ENCODE measurements at places on chromosomes 4 and X. TPM values are rescaled to one million over a fixed set of nuclear protein-coding genes. Genes with fewer than 3 reads are reported as not detected.
A peak's percentile ranks its signal among the peaks of the same experiment; 100 is the strongest.

GRCh38 chrX:11666164-11666563 lies 444 bp upstream of the ARHGAP6 start:
- no peak for DNase-seq

GRCh38 chr4:62262676-62263075 lies 1062.5 kb downstream of the ADGRL3 start:
- DNase-seq = no peak

DNA sequence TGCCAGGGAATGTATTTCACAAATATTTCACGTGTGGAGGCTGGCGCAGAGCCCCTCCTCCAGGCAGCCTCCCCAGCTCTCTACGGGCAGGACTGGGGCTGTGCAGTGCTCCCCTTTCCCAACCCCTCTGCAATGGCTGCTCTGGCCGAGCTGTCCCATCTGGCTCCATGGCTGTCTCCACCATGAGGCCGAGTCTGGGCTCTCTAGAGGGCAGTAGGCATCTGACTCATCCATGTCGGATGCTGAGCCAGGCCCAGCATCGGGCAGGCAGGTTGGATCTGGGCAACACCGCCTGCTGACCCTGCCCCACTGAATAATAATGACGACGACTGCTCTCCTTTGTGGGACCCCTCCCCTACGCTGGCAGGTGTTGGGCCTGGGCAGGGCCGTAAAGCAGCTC lies 11.0 kb upstream of the SH3TC1 start:
- no peak for DNase-seq

DNA sequence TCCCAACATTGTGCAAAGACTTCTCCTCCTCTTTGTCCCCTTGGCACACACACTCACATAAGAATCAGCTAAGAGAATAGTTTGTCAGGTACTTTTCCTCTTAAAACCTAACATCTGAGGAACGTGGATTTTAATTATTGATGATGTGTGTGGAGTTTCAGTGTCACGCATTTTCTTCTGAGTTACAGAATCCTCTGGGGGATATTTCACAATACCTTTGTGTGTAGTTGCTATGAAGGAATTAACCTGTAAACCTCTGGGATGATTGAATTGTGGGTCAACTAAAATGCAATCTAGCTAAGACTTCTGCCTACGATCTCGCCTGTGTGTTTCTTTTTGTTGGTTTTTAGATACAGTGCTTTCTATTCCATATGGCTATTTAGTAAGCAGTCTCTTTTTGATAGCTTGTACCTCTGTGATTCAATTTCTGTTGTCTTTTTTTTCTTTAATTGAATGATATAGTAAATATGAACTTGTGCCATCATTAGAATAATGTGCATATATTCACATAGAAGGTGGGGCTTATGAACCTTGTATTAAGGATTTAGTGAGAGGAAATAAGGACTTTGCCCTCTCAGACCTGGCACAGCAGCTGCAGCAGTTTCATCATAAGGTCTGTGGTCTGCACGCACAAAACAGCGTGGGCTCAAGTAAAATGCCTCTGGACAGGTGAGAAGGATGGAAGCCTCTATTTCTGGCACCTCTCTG lies 99.2 kb downstream of the TSPAN7 start:
- no peak for DNase-seq

GRCh38 chrX:34072906-34073305 lies 59.2 kb downstream of the FAM47A start:
- DNase-seq = no peak

DNA sequence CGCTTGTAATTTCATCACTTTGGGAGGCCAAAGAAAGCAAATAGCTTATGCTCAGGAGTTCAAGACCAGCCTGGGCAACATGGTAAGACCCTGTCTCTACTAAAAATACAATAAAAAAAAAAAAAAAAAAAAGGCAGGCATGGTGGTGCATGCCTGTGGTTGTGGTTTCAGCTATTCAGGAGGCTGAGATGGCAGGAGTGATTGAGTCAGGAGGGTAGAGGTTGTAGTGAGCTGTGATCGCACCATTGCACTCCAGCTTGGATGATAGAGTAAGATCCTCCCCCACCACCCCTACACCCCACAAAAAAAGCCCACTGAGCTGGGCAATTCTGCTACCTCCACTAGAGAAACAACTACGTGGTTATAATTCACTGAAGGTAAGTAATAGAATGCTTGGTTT lies 118.8 kb upstream of the PCDH18 start:
- DNase-seq = no peak

Gene CLDN2
- total RNA-seq = 2.9 TPM

Gene EDNRA
- total RNA-seq = 0.58 TPM

Gene PRRG1
- total RNA-seq = 14.0 TPM

- DNase-seq = no peak
Measured at GRCh38 chrX:153793291-153793690, 884 bp downstream of the IDH3G start.

- no peak for DNase-seq
Measured at GRCh38 chr4:74305000-74305399, 3.3 kb upstream of the EPGN start.

Gene AP1AR
- total RNA-seq = 24.0 TPM

DNA sequence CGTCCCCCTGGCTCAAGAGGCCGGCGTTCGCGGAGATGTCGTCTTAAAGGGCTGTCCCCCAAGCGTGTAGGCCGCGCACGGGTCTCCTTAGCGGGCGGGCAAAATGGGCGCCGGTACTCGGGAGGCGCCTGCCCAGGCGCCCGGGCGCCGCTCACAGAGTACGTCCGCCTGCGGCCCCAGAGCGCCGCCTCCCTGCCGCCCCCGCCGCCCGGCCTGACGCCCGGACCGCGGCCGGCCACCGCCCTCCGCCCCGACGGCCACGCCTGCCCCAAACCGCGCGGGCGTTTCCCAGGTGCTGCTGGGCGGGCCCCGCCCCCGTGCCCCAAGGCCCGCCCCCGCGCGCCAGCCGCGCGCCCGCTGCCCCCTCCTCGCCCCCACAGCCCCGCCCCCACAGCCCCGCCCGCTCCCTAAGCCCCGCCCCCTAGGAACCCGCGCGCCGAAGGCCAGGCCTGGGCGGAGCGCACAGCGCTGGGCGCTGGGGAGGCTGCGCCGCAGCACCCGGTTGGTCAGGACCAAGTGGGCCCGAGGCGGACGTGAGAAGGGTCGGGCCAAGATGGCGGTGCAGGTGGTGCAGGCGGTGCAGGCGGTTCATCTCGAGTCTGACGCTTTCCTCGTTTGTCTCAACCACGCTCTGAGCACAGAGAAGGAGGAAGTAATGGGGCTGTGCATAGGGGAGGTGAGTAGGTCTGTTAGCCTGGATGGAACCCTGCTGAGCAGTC lies at the start of the genes BRCC3, CMC4 and MTCP1:
BRCC3 (plus strand) TSS at position 534 of the 719 bp plus-strand sequence; CDS start at position 554, 20 bp downstream.
CMC4 (minus strand) TSS at position 162 of the 719 bp plus-strand sequence. CDS start 7,113 bp downstream, outside the sequence.
MTCP1 (minus strand) TSS at position 162 of the 719 bp plus-strand sequence. CDS start 5,126 bp downstream, outside the sequence.
- DNase-seq = peak; percentile 88

- DNase-seq = no peak
Measured at GRCh38 chr4:168830777-168831512, 179.1 kb downstream of the CBR4 start.

DNA sequence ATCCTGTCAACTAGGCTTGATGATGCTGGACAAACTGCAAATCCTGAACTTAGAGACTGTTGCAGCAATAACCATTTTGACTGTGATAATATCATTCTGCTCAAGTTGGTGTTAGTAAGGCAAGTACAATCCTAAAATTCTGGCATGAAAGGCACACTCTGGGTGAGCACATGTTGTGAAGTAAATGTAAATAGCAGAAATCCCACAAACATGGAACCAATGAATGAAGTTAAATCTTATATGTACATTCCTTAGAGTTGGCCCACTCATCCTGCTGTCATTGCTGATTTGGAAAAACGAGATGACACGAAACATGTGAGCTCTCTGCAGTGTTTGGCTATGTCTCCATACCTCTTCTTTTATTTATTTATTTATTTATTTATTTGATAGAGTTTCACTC lies 21.0 kb downstream of the RBM47 start:
- DNase-seq = no peak

- peak; percentile 19 for DNase-seq
Measured at GRCh38 chrX:103941201-103941975, 21.0 kb upstream of the TMSB15B start.

DNA sequence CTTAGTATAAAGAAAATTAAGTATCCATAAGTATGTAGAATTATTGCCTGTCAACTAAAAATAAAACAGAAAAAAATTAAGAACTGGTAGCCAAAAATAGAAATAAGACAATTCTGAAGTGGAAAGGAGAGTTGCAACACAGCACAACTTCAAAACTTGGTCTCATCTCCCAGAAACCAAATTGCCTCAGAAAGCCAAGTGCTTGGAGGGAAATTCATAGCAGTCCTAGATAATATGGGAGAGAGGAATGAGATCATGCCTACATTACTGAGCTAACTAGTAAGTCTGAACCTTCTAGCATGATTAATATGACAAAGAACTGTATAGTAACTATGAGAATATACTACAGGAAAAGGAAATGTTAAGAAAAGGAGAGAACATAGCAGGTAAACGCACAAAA lies 256.5 kb downstream of the LDB2 start:
- no peak for DNase-seq

GRCh38 chrX:45709381-45709780 lies 508.7 kb upstream of the DIPK2B start:
- DNase-seq = no peak

DNA sequence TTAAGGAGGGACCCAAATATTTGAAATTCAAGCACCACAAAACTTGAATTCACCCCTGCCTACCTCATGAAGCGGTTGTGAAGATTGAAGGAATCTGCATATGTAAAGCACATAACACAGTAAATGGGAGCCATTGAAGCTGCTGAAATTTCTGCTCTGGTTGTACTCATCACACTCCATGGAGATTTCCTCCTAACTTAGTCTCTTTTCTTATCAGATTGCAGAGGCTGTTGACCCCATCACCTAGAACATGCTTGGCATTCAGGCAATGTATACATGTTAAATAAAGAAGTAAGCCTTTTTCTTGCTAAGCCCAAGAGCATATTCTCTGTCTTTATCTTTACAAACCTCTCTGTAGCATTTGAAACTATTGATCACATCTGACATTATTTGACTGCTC lies 104.9 kb upstream of the TNIP3 start:
- no peak for DNase-seq

GRCh38 chr4:38359113-38359512 lies 304.9 kb upstream of the KLF3 start:
- DNase-seq = no peak

Gene GPR173
- 0.26 TPM for total RNA-seq

DNA sequence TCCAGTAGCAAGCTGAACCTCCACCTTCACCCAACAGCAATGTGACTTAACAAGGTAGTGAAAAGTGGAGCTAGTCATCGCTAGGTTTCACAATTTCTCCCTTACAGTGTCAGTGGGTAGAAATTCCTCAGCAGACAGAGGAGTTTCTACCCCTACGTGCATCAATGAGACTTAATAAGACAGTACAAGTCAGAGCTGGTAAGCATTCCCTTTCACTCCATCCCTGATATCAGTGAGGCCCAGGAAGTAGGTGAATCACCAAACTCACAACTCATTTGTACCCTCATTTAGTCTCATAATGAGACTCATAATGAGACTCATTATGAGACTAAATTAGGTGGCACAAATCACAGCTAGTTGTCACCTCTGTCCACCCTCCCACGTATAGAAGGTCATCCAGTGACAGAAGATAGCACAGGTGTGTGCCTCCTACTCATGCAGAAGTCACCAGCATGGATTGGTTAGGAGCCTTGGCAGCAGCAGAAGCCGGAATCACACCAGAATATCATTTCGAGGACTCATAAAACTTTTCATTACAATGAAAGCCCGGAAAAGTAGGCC lies 50.8 kb upstream of the NUDT10 start:
- DNase-seq = no peak

DNA sequence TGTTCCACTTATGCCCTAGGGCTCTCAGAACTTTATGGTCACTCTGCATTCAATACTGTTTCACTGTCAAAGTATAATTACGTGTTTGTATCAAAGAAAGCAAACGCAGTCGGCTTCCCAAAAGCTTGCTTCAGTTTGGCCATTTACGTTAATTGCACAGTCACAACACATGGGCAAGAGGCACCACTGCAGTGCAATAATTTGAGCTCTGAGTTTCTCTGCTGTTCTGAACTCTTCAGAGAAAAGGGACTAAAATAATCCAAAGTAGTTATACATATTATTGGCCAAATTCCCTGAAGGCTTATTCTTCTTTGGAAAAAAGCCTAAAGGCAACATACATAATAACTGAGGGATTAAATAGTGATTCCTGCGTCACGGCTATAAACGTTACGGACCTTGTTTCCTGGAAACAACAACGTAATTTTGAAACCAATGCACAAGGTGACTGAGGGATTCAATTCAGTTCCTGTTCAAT lies 51.3 kb downstream of the RNF150 start:
- no peak for DNase-seq

Gene VEGFC
- total RNA-seq = not detected

Gene NHSL2
- 0.39 TPM for total RNA-seq

- DNase-seq = no peak
Measured at GRCh38 chr4:14222377-14223029, 595.0 kb upstream of the BOD1L1 start.

DNA sequence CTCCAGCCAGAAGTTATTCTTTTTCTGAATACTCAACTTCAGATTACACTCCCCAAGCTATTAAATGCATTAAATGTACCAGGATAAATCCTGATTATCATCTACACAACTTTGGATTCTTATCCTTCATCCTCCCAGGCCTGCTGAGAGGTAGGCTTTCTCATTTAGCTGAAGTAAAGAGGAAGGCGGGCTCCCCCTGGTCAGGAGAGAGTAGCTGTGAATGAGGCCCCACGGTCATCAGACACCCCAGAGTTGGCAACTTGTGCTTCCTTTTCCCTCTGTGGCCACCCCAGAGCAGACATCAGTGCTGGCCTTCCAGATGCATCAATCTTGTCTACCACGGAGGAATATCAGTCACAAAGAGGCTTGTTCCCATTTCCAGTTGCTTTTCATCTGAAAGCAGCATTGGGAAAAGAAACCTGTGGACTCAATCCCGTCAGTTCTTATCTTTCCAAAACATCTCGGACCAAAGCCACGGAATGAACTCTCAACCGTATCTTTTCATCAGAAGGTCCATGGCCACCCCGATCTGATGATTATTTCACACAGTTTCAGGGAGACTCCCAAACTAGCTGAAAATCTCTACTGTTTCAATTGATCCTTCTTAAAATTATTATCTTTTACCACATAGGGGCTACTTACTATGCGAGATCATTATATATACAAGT lies 79.2 kb downstream of the FBXO8 start:
- DNase-seq = no peak

DNA sequence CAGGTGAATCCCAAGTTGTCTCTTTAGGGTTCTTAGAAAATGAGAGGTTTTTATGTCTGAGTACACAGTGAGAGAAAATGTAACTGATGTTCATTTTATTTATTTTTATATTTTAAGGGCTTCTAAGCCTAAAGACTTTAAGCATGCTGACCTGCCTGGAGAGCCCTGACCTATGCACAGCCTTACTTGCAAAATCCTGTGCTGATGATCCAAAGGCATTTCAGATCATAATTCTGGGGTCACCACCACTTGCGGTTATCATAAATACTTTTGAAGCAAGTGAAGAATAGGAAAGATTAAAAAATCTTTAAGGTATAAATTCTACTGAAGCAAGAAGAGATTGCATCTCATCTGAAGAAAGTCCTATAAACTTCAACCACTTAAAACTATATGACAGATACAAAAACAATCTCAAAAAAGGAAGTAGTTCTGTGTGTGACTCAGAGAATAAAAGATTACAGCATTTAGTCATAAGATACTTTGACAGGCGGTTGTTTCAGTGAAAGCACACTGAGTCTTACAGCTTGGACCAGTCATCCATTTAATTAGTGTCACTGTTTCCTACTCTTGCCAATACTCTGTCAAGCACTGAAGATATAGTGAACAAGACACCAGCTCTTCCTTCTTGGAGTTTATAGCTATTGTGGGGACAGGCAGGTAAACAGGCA lies 245.2 kb upstream of the DIPK2B start:
- DNase-seq = no peak

All from Caco-2 (cell line).